ENCODE measurements at places on chromosomes 13 and 19.

DNA sequence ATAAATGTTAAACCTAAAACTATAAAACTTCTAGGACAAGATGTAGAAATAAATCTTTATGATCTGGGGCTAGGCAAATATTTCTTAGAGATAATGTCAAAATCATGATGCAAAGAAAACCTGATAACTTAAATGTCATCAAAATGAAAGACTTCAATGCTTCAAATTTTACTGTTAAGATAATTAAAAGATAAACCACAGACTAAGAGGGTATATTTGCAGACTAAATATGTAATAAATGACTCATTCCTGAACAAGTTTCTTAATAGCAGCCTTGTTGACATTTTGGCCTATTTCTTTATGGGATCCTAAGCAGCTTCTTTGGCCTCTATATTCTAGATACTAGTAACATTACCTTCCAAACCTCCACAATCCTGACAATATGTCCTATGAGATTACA lies 2878.3 kb upstream of the PCDH20 start:
- no peak for DNase-seq

DNA sequence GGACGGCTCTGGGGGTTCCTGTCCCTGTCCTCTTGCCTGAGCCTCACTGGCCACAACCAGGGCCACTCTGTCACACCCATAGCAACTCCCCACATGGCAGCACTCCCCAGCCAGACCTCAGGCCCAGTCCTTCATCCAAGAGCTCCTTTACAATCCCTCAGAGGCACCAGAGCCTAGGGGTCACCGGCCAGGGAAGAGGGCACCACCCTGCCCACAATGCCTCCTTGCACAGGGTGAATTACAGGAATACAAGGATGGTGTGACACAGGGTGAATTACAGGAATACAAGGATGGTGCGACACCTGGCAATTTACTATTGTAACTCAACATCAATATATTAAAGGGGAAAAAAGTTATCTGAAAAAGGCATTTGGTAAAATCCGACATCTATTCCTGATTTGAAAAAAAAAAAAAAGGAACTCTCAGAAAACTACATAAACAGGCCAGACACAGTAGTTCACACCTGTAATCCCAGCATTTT lies 16.5 kb downstream of the MIER2 start:
- DNase-seq, result no peak

DNA sequence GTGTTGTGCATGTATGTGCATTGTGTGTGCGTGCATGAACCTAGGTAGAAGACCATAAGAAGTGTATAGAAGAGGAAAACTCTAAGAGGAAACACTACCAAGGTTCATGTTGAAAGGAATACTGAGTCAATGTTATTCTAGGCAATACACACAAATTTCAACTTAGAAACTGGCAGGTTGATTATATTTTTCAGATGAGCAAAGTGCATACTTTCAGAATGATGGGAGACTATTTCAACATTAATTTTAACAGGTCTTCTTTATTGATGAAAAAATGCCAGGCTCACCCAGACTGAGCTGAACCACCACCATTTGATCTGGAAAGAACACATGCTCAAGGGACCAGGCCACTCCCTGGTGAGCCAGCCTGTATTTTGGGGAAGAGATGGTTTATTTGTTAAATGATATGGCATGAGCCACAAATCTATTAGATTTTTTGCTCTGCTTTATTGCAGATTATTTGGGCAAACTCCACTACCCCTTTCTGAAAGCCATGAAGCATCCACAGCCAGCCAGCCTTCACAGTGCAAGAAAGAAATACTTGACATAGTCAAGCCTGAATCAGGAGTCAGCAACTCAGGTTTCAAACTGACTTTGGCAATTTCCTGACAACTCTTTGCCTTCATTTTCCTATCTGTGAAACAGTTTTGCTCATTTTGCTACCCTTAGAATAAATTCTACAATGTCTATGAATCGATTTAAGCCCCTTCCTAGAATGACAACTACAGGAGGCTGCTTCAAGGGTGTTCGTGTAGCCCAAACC lies 368.9 kb downstream of the COG6 start:
- DNase-seq, result no peak

DNA sequence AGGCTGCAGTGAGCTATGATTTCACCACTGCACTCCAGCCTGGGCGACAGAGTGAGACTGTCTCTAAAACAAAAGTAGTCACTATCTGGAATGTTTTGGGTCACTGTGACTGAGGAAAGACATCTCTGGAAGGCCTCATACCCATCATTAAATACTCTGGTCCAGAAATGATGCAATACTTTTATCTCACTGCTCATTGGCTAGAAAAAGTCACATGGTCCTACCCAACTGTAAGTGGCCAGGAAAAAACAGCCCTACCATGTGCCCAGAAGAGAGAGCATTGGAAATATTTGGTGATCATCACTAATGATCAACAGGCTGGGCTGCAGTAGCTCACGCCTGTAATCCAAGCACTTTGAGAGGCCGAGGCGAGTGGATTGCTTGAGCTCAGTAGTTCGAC lies 29.8 kb downstream of the PNPLA6 start:
- no peak for DNase-seq

DNA sequence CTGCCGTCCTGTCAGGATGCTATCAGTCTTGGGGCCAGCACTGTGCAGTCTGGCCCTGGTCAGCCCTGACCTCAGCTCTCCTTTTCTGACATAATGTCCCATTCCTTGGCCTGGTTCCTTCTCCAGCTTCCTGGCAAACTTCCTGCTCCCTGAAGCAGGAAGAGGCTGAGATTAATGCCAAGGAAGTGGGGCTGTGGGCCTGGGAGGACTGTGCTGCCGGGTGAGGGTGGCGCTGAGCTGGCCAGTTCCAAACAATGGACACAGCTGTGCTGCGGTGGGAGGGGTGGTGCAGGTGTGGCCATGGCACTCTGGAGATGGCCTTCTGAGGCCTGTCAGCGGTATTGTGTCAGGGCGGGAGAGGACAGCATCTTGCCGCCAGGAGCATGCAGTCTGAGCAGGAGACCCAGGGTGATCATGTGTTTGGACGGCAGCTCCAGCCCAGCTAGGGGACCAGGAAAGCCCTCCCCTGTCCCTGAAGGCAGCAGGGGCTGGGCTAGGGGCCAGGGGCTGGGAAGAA lies 30.9 kb downstream of the TUBA3C start:
- no peak for DNase-seq

DNA sequence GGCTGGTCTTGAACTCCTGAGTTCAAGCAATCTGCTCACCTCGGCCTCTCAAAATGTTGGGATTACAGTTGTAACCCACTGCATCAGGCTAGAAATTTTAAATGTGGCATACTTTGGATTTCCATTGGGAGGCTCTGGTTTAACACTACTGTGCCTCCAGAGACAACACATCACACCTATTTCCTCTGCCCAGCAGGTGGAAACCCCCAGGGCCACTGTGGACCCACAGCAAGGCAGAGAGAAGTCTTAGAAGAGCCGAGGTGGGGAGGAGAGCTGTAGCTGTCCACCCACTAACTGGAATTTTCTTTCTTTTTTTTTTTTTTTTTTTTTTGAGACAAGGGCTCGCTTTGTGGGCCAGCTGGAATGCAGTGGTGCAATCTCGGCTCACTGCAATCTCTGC lies 39.4 kb downstream of the IER2 start:
- no peak for DNase-seq

DNA sequence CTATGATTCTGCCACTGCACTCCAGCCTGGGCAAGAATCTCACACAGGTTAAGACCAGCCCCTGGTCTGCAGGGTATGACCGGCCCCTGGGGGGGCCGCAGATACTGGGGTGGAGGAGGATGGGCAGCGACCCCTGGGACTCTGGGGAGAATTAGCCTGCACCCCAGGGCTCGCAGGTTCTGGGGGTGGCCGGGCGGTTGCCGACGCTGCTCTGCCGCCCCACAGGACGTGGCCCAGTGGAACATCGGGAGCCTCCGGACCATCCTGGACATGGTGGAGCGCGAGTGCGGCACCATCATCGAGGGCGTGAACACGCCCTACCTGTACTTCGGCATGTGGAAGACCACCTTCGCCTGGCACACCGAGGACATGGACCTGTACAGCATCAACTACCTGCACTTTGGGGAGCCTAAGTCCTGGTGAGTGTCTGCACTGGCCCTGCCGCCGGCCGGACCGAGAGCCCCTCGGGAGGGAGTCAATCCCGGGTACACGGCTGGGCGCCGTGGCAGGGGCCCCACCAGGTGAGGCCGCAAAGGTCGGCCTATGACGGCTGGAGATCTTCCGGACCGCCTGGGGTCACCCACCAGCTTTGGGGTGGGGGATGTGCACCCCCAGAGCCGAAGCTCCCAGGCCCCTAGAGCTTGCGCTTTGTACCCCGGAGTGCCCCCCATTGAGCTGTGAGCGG lies 78.5 kb downstream of the KDM4B start:
- no peak for DNase-seq

- DNase-seq, result no peak
These were observed 341.4 kb downstream of the PCDH9 start for GRCh38 chr13:66888698-66889097.

GRCh38 chr13:73340069-73340468 lies 281.3 kb downstream of the KLF5 start:
- no peak for DNase-seq

GRCh38 chr19:13795595-13796300 lies 505 bp downstream of the ZSWIM4 start:
- no peak for DNase-seq

DNA sequence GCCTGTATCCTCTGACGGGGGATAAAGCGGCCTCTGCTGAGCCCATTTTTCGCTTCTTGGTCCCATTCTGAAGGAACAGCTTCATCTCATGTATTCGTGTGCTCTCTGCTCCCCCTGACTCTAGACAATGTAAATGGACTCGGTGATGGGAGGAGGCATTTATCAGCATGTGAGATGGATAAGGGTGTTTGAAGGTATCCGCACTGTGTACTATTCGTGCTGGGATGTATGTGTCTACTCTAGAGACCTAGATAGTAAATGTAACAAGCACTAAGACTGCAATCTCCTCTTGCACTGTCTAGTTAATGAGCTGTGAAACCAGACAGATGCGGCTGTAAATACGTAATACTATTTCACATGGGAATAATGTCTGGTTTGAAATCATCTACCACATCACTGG lies 134.6 kb upstream of the ARGLU1 start:
- no peak for DNase-seq

GRCh38 chr13:113630804-113631203 lies 27.2 kb downstream of the ATP4B start:
- DNase-seq, result no peak

- DNase-seq, result no peak
These were observed 88.2 kb downstream of the KCTD12 start for GRCh38 chr13:76798037-76798436.

DNA sequence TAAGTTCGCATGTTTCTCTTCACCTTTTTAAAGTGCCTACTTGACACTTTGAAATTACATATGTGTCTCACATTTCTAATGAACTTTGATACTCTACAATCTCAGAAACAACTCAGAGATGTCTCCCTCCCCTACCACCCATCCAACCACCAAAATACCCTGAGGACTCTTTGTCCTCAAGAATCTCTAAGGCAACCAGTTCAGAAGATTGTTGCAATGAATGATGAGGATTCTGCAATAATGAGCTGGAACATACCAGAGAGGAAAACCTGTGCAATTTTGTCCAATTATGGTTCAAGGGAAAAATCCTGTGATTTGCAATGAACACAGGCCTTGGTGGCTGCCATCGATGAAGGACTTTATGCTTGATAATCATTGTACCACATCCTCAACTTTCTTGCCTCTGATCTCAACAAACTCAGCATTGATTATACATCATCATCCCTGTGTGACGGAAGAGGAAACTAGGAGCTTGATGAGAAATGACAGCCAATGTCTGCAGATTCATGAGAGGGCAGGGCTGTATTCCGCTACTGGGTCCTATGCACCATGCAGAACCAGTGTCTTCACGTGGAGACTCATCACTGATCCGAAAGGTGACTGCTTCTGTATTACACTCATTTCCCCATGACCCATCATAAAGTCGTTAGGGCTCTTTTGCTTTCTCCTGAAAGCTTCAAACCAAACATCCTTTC lies 1.1 kb downstream of the FPR1 start:
- no peak for DNase-seq

DNA sequence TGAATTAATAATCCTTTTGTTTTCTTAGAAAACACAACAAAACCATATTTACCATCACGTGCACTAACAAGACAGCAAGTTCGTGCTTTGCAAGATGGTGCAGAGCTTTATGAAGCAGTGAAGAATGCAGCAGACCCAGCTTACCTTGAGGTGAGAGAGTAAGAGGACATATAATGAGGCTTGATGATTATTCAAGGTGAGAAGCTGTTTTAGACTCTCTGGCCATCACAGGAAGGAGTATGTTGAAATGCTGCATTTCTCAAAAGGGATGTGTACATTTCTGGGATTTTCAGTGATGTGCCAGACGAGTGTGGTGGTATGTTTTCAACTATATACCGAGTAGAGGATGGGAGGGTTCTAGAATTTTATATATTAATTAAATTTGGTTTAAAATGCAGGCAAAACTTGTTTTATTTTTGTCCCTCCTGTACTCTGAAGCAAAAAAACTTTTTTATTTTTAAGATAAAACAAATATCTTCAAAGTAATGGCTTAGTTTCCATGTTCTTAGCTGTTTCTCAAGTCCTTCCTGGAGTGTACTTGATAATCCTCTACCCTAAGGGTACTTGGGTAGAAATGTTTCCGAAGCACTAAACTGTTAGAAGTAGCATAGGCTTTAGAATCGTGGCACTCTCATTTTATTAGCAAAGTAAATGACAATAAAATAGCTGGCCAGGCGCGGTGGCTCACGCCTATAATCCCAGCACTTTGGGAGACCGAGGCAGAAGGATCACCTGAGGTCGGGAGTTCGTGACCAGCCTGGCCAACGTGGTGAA lies 51.1 kb downstream of the N4BP2L1 start:
- DNase-seq, result no peak

DNA sequence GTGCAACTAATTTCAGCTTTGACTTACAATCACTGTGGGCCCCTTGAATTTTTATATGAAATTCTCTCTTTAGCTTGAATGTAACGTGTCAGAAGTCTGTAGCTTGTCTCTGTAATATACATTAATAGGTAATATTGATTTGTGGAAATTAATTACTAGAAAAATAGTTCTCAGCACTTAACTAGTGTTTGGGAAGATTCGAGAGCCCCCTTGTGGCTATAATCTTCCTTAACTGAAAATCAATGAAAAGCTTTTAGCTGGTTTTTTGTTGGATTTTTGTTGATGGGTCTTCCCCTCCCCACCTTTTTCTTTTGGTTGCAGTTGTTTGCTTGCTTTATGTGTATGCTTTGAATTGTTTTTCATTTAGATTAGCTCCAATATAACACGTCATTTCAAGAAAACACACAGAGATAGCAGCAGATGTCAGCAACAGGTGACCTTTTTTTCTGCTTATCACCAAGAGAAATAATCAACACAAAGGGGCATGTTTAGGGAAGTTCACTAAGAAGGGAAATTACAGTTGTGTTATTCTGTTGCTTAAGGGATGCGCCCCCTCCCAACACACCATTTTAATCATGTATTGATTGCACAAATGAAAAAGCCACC lies 176.8 kb downstream of the OXGR1 start:
- peak; percentile 27 for DNase-seq

DNA sequence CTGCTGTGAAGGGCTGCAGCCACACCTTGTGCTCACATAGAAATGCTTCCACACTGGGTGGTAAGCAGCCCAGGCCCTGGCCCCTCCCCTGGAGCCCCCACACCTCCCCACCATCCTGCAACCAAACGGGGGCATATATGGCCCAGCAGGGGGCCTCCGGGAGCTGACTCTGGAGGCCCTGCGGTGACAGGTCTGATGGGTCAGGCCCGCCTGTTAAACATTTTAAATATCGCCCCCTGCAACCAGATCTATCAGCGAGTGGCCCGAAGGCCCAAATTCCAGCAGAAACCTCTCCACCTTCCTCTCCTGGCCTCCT lies 48.0 kb upstream of the KATNAL1 start:
- DNase-seq, result no peak

GRCh38 chr13:78709028-78709427 lies 50.1 kb upstream of the OBI1 start:
- DNase-seq, result no peak

- DNase-seq, result no peak
These were observed 8.6 kb downstream of the ZFP82 start for GRCh38 chr19:36409841-36410240.
